Activated CD4-positive, alpha-beta T cell treated with anti-CD3 and anti-CD28 coated beads for 48 hours (primary cell): ENCODE measurements at places on chromosomes 7 and 10.

GRCh38 chr10:101995451-101996063, 60.4 kb downstream of the ARMH3 start:
- no peak for DNase-seq

DNA sequence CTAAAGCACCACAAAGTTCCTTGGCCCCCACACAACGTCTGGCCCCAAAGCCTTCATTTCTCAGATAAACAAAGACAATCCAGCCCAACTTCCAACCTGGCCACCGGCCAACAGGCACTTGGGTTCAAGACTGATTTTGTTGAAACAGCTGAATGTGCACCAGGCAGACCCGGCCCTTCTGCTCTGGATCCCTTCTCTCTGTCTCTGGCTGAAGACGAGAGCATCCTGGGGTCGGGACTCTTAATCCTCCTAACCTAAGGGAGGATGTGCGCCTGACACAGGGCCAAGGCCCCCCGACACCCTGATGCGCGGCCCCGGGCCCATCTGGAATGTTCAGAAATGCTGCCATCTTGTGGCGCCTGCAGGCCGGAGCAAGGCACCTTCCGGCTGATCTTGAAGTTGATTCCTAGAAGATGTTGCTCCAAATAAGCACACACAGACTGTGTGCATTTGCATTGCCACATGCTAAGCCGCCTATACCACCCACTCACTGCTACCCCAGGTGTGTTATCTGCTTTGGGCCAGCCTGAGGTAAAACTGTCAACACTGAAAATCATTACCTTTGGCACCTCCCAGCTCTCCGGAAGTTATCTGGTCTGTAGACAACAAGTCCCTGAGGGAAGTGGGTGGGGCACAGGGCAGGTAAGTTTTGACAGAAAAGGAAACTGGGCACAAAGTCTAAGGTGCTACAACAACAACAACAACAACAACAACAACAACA, 98.4 kb upstream of the HABP2 start:
- DNase-seq = peak; percentile 46

GRCh38 chr10:102312683-102313082, 67.4 kb downstream of the GBF1 start:
- DNase-seq = peak; percentile 26

DNA sequence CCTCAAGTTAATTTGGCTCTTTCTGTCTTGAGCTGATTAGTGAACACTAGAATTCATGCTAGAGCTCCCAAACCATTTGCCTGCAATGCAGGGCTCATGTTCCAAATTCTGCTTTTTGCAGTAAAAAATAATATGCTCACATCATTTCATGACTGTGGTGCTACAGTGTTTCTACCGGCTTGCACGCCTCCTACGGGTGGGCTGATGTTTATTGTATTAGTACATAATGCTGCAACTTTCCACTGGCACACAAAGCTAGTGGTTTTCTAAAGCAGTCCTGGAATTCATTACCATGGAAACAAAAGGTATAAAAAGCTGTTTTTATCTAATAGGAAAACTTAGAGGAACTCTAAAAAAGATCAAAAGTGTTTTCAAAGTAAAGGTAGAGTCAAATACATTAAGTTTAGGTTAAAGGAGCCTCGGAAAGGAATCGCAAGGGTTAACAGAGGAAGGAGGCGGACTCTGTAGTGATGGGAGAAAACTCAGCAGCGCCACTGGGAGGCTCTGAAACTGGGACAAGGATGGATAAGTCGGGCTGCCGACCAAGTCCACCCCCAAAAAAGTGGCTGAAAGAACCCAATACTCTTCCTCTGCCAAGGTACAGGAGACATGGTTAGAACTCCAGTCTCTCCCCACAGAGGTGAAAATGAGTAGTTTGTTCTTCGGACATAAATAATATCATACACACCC, 25.9 kb downstream of the GRM8 start:
- no peak for DNase-seq

GRCh38 chr10:31204090-31204489, 114.9 kb upstream of the ZEB1 start:
- no peak for DNase-seq

- no peak for DNase-seq
These were observed 36.8 kb downstream of the KIFBP start for GRCh38 chr10:69025370-69025896.

DNA sequence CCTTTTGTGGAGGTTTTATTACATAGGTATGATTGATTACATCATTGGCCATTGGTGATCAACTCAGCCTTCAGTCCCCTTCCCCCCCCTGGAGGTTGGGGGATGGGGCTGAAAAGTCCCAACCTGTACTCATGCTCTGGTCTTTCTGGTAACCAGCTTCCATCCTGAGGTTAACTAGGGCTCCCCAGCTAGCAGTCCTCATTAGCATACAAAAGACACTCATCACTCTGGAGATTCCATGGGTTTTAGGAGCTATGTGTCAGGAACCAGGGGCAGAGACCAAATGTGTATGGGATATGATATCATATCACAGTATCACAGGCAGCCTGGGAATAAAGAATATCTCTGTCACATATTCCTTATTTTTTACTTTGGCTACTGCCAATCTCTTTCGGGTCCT, 13.6 kb downstream of the CCSER2 start:
- no peak for DNase-seq

DNA sequence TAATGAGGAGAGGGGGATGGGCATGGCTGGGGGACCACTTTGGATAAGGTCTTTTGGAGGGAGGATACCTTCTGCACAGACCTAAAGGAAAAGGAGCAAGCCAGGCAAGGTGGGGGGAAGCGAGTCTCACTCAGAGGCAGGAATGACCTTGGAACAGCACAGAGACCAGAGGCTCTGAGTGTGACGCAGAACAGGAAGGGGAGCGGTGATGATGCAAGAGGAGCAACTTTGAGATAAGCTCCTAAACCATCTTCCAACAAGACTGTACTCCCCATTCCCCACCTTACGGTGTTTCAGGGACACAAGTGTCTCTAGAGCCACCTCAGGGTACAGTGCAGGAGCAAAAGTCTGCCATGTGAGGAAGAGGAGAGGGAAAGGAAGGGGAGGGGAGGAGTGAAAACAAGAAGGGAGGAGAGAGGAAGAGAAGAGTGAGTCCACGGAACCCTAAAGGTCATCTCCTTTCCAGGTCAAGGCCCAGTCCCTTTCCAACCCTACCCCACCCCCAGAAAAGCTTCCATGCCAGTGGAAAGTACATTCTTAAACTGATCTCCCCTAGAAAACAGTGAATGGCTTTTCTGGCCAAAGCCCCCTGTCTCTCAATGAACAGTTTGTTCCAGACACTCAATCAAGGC, 54.1 kb downstream of the JAZF1 start:
- no peak for DNase-seq

DNA sequence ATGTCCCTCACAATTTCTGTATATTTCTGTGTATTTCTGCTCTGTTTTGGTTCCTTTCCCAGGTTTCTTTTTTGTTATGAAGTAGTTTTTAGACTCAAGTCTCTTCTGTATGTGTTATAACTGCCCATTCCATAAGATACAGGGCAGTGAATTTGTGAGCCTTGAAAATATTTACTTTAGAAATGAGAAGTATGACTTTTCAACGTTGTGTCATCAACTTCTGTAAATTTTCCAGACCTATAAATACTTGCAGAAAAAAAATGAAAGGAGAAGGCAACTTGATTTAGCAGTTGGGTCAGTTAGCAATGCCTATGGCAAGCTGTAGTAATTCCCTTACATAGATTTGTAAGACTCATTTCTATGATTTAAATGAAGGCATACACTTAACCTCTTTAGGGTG, 11.5 kb downstream of the EGFR start:
- DNase-seq = no peak

GRCh38 chr10:66234872-66235271, 691.0 kb upstream of the LRRTM3 start:
- DNase-seq = no peak

GRCh38 chr7:70416347-70416985, 715.5 kb upstream of the GALNT17 start:
- DNase-seq = no peak

GRCh38 chr10:100977436-100977835, 8.1 kb downstream of the SEMA4G start:
- DNase-seq = no peak

DNA sequence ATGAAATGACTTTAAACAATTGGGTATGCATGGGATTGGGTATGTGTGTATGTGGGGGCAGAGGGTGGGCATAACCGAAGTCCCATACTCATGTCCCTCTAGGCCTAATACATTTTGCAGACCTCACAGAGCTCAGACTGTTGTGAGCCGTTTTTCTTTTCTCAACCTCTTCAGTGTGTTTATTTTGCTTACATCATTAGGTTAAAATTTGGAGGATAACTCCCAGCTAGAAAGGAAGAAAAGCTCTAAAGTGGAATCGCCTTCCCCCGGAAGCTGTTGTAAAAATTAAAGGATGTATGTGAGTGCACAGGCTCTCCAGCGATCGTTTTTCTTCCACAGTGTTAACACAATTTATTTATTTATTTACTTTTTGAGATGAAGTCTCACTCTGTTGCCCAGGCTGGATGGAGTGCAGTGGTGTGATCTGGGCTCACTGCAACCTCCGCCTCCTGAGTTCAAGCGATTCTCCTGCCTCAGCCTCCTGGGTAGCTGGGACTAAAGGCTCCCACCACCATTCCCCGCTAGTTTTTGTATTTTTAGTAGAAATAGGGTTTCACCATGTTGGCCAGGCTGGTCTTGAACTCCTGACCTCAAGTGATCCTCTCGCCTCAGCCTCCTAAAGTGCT, 1.5 kb upstream of the H2AZ2 start:
- no peak for DNase-seq

DNA sequence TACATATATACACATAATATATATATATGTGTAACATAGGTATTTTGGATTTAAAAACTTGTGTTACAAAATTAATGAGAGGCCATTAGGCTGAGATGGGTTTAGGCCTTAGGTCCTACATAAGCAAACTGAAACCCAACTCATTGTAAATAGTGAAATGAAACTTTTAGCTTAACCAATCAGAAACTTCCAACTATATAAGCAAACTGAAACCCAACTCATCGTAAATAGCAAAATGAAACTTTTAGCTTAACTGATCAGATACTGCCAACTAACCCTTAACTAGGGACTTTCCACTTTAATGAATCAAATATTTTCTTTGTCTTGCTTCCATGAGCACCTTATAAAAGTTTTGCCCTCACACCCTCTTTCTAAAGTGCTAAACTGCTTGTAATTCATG, 17.3 kb upstream of the SAMD9L start:
- DNase-seq = no peak

DNA sequence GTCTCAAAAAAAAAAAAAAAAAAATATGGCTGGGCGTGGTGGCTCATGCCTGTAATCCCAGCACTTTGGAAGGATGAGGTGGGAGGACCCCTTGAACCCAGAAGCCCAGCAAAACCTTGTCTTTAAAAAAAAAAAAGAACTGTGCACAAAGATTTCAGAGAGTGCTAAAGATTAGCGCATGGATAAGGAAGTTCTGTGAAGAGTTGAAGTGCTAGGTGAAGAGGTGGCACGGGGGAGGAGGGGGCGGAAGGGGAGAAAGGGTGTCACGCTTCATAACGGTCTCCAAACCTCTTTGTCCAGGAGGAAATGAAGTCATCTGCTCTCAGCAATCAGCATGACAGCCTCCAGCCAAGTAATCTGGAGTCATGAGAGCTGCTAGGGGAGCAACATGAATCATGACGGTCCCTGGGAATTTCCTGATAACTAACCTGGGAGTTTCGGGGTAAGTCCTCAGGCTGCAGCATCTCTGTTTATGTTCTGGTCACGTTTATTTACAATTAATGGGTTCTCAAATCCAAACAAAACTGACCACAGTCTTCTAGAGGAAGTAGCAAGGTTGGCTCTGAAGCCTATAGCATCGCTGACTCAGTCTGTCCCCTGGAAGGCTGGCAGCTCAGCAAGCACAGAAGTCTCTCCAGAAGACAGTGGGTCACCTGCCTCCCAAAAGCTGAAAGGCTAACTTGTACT, 1.9 kb upstream of the PLAU start:
- peak; percentile 63 for DNase-seq

GRCh38 chr10:97531401-97531986, 32.8 kb downstream of the UBTD1 start:
- no peak for DNase-seq

- no peak for DNase-seq
These were observed 885.7 kb upstream of the CELF2 start for GRCh38 chr10:10132009-10132408.

- no peak for DNase-seq
These were observed 39.9 kb upstream of the TMEM229A start for GRCh38 chr7:124072603-124073309.

GRCh38 chr7:106644999-106645398, 16.0 kb downstream of the CCDC71L start:
- DNase-seq = no peak

DNA sequence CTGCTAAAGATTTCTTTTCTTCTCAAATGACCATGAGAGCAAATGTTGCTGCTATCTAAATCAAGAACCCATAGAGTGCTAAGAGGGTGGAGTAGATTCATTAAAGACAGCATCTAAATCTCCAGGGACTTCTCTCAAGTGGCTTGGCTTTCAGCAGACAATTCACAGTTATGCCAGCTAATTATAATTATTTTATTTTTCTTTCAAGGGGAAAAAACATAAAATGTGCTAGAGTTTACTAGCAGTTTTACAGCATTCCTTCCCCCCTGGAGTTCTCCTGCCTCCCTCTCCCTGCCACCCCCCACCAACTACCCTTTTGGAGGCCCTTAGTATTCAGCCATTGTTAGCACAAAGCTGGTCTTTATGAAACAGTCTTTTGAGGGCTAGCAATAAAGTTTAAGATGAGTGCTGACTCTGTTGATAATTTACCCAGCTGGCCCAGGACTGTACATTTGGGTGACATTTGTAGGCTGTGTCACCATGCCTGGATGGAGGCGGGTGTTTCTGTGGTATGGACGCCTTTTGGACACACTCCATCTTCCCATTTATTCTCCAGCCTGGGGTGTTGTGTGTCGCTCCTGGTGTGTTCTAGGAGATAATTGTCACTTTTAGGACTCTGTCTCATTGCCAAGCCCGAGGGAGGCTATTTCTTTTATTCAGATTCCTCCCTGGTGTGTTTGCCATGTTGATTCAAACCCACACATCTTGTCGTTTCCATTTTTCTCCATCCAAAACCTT, 160.2 kb downstream of the CREB5 start:
- DNase-seq = no peak

- no peak for DNase-seq
These were observed 171.1 kb downstream of the ADK start for GRCh38 chr10:74322141-74322540.

GRCh38 chr10:77186936-77187335, 450.7 kb downstream of the KCNMA1 start:
- DNase-seq = no peak

- DNase-seq = no peak
These were observed 7.1 kb downstream of the ZMYND11 start for GRCh38 chr10:142371-142770.

GRCh38 chr7:156654511-156655234, 14.1 kb downstream of the RNF32 start:
- DNase-seq = no peak
